Urothelium cell line (cell line): ENCODE measurements at places on chromosomes 7 and 10.

DNA sequence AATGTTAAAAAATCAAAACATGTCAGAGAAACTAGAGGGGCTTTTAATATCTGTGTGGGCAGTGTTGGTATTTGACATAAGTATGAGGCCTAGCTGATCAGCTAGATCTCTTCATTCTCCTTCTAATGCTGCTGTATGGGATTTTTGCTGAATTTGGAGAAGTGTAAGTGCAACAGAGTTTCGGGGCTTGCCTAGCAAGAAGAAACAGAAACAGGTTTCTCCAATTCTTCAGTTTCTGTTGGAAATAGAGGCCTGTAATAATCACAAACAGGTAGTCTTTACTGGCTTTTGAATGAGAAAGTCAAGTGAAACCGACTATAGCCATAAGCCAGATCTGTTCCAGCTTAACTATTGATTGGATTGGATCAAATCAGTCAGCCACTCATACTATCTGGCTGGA lies 96.4 kb upstream of the PCLO start:
- DNase-seq, result no peak

DNA sequence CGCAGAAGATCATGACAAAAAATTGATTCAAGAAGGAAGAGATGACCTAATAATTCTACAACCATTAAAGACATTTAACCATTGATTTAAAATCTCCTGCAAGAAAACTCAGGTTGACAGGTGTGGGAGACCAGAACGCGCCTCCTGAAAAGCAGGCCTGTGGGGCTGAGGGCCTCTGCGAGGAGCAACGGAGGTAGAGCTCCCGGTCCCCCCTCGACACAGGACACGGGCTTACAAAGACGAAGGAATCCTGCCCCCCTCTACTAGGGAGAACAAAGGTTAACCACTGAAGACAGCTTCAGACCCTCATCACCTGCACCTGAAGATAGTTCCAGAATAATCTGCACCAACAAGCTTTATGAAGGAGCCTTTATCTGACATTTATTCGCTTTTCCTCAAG lies 55.9 kb upstream of the INPP5A start:
- DNase-seq, result peak; percentile 36

GRCh38 chr7:18352339-18353255 lies 143.0 kb upstream of the HDAC9 start:
- DNase-seq, result peak; percentile 46

- no peak for DNase-seq
Measured at GRCh38 chr10:131495224-131495623, 183.7 kb upstream of the TCERG1L start.

GRCh38 chr7:133861876-133862275 lies 265.3 kb upstream of the LRGUK start:
- no peak for DNase-seq

GRCh38 chr7:89934101-89934500 lies 220.2 kb upstream of the STEAP1 start:
- DNase-seq, result no peak

DNA sequence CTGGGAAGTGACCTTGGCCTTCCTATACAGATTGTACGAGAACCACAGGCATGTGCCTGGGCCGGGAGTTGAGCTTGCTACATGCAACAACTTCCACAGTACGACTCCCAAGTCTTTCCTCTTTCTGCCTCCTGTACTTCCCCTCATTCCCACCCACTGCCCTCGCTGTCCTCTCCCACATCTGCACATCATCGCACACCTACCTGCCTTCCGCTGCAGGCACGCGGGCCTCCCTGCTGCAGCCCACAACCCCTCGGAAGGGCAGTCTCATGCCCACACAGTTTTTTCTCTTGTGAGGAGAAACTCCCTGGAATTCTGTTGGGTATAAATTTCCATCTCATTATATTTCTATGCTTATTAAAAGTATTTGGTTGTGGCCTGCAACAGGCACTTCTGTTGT lies 117.2 kb downstream of the ACTR3B start:
- DNase-seq, result no peak

GRCh38 chr7:50956522-50957155 lies 173.9 kb upstream of the GRB10 start:
- no peak for DNase-seq

DNA sequence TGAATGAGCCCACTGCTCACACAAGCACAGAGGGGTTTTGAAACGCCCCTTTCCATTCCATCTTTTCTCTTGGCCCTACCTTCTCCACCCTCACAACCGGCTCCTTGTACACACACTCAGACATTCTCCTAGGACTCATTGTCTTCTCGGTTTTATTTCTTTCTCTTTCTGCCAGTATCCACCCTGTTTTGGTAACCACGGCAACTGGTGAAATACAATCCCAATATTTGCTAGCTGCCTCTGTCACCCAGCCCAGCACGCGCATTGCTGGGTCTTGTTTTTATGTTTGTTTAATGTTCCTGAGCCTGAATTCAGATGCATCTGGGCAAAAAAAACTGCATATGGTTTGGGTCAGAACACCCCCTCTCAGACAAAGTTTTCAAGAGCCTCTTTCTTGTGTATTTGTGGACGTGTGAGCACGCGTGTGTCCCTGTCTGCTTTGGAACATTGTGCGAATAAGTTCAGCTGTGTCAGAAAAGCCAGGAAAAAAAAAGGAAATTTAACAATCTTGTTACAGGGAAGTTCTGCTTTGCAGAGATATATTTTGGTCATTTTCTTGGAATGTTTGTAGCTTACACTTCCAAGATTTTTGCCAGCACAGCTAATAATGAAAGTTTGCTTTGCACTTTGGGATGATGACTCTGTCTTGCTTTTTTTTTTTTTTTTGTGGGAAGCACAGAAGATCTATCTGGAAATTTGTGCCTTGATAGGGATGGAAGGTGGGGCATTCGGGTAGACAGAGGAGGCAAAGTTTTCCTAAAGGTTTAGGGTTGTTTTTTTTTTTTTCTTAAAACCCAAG lies 225.9 kb downstream of the TRIL start:
- DNase-seq, result no peak
